ENCODE measurements at places on chromosomes 3 and 15.
A peak's percentile ranks its signal among the peaks of the same experiment; 100 is the strongest.

GRCh38 chr15:61030451-61030850 is 198.7 kb downstream of the RORA start:
- DNase-seq: no peak

DNA sequence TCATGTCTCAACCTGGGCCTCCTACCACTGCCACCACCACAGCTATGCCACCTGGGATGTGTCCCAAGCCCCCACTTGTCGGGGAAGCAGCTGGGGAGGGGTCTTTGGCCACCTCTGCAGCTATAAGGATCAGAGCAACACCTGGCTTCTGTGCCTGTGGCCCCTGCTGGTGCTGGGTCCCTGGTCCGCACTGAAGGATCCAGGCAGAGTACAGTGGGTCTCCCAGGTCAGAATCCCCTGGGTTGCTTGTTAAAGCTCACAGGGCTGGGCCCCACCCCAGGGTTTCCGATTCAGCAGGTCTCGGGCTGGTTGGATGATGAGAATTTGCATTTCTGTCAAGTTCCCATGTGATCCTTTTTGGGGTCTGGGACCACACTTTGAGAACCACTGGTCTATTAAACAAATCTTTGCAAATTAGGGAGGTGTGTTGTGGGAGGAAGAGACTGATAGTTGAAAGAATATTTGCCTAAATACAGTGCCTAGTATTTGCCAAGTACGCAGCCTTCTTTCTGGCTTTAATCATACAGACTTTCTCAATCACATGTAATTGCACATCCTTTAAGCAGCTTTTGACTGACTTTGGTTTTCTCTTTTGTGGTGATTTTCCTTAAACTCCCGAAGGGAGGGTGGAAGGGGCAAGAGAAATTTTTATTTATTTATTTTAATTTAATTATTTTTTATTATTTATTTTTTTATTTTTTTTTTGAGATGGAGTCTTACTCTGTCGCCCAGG is 127.3 kb downstream of the IGF1R start:
- DNase-seq: no peak

GRCh38 chr3:144859161-144859560 is 887.5 kb downstream of the DIPK2A start:
- DNase-seq: no peak

DNA sequence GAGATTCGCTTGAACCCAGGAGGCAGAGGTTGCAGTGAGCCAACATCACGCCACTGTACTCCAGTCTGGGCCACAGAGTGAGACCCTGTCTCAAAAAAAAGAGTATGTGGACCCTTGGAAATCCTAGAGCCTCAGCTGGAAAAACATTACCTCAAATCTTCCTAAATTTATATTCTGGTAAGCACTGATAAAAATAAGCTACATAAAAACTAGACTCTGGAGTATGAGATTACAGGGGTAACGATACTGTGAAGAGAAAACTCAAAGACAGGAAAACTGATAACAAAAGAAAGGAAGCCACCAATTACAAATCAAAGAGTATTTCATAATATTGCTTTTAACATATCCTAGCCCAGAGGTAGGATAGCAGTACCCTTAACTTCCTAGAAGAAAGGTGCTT is 30.3 kb downstream of the SETD2 start:
- no peak for DNase-seq

- DNase-seq: no peak
Observed at GRCh38 chr15:28006116-28006905, 92.8 kb downstream of the OCA2 start.

DNA sequence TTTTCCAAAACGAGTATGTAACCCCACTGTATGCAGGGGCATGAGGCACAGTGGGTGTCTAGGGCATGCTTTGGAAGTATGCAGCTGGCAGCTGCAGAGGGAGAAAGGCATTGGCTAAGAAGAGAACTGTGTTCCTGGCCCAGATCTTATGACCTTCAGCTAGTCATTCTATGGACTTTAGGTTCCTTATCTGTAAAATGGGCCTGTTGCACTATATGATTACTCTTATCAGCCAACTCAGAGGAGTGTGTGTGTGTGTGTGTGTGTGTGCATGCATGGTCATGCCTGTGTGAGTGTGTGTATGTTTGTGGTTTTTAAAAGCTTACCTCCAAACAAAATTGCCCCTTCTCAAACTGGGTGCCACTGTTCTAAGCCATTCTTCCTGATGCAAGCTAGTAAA is 27.4 kb upstream of the CHST2 start:
- no peak for DNase-seq

- peak; percentile 4 for DNase-seq
Observed at GRCh38 chr3:25397150-25397549, 30.9 kb upstream of the RARB start.

- DNase-seq: no peak
Observed at GRCh38 chr15:60318216-60318867, 79.4 kb downstream of the ANXA2 start.

GRCh38 chr15:101167411-101167752 is 84.5 kb downstream of the CHSY1 start:
- DNase-seq: peak; percentile 52

- no peak for DNase-seq
Observed at GRCh38 chr3:32961189-32961715, 9.8 kb downstream of the CCR4 start.

GRCh38 chr3:169192643-169193042 is 470.9 kb downstream of the MECOM start:
- DNase-seq: no peak

DNA sequence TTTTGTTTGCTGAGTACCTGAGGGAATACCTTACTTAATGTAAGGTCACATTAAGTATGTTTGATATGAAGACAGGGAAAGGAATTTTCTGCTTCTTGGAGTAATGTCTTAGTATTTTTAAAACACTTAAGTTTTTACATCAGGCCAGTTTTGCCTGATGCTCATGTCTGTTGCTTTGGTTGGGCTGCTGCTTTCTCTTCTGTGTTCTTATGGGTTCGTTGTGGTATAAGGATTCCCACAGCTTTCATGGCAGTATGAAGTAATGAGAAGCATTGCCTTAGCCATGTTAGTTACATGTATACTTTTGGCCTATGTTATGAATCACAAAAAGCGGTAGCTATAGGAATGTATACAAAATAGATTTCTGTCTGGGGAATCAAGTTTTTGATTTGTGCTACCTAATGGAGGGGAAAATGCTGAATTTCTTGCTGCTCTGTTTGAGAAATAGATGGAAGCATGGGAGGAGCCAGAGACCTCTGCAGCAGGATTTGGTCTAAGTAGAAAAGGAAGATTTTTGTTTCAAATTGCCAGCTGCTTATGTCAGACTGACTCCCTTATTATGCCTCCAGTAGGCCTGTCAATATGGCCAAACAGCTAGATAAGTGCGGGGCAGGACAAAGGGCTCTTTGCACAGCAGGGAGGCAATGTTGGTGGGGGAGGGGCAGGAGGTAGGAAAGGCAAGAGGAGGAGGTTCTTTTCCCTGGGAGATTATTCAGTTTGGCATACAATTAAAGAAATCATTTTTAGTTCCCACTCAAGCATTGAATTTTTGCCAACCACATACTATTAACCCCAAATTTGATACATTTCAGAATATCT is 5.2 kb downstream of the SETD5 start:
- DNase-seq: no peak

DNA sequence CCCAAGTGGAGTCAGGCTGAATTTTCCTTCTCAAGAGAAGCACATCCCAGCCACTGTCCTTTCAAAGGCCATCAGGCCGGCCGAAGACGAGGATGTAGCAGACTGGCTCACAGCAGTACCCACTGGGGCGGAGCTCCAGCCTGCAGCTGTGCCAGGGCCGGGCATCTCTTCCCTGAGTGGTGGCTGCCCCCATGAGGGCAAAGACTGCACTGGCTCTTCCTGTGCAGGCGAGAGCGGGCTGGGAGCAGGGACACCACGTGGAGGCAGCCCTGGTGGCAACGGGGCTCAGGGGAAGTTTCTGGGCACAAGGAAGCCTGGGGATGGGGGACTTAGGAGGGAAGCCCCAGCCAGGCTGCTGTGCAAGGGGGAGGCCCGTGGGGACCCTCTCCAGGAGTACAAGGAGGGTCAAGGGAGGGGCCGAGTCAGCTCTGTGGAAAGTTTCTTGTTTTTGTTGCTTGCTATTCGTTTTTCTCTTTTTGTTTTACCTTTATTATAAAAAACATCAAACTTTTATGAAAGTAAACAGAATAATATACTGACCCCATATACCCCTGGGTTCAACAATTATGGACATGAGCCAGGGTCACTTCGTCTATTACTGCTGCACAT is 66.1 kb downstream of the RPN1 start:
- DNase-seq: peak; percentile 90

DNA sequence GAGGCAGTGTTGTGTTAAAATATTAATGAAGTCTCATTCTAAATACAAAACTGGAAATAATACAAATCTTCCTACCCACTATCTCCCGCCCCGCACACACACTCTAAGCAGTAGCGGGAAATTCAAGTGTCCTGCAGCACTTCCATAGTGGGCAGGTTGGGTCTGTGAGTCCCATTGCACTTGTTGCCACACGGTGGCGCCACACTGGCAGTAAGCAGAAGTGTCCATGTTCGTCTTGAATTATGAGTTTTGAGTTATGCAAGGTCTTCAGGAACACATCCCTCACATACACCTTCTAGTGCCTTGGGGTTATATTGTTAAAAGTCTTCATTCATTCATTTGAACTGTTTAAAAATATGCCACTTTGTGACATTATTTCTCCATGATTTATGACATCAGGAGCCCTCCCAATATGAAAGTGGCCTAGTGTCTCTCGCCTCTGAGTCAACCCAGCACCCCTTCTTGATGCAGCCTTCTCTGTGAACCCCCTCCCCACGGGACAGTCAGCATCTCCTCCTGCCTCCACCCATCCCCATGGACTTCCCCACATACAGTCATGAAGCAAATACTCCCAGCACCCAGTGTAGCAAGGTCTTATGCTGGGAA is 17.6 kb upstream of the CCDC174 start:
- peak; percentile 37 for DNase-seq

GRCh38 chr15:83206526-83207008 is 1.1 kb downstream of the HDGFL3 start:
- DNase-seq: peak; percentile 9

DNA sequence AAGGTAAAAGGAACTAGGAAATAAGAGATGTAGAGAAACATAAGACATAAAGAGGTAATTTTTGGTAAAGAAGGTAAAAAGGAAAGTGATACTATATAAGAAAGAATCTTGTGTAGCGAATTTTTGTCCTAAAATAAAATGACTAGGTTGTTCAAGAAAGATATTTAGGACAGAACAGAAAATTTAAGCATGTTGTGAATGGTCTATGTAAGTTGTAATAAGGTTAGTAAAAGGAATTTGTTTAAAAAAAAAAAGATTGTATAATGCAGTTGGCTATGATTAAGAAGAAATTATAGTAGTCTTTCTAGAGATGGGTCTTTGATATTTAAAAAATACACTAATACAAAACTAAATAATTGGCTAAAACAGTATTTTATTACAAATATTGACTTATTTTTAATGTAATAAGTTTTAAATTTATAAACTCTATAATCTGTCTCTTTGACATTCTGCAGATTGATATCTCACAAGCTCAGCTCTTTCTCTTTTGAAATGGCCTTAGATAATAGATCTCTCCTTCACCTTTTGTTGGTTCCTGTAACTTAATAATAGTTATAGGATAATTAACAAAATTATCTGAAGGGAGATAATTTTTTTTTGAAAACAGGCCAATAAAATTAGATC is 3.7 kb upstream of the SLC41A3 start:
- DNase-seq: no peak

DNA sequence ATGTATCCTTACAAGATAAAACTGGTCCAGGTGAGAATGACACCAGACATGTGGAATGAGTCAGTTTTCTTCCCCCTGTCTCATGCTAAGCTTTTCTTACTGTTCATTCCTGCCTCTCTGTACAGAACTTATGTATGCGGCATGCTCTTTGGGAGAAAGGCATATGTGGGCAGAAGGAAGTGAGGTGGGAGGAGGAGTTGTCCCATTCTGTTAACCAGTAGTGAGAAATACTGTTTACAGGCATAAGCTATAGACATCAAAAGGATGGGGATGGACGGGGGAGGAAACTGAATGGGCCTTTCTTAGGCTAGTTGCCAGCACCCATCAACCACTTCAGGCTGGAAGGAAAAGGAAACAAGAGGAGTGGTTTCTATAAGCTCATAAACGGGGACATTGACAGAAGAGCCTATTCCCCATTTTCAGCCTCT is 143.6 kb upstream of the BHLHE40 start:
- no peak for DNase-seq

DNA sequence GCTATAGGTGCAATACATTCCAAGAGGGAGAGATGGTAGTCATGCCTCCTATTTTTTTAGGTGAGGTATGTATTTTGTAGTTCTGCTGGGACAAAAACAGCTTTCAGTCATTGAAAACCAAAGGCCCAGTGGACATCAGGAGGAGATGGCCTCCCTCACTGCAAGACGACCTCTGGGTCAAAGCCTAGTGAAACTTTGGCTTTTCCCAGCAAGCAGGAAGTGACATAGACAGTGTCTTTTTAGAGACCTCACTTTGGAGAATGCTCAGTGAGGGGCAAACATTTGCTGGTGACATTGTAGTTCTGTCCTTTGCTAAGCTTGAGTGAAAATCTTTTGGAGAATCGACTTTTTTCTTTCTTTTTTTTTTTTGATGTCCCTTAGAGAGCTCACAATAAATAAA is 27.3 kb downstream of the LIPC start:
- DNase-seq: no peak

DNA sequence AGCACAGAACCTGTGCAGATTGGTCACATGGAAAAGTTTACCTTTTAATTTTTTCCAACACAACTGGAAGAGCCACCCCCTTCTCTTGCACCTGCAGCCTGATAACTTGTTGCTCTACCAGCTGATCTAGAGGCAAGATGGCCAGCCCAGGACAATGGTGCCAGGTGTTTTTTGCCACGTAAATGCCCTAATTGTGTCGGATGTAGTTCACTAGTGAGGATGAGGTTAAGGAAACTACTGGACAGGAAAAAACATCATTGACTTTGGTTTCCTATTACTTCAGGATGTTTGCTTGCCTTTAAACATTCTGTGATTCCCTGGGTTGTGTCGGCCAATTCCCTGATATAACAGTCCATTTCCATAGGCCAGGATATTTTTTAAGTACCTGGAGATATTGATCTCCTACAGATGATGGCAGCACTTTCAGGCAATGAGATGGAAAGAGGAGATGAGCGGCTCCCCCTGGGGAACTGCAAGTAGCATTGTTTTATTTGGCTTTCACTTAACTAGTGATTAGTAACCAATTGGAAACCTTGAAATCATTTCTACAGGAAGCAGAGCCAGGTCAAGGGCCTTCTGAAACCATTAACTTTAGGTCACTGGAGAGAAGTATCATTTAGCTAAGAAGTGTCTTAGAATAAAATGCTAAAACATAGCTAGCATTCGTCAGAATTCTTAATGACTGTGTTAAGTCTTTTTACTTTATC is 72.5 kb downstream of the OSBPL10 start:
- peak; percentile 28 for DNase-seq

DNA sequence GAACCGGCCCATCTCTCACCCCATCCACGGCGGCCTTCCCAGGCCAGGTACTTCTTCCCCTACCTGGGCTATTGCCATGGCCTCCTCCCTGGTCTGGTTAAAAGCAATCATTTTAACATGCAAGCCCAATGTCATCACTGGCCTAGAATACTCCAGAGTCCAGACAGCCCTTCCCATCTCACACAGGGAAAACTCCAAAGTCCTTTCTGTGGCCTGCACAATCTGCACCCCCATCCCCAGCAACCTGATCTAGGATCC is 45.8 kb upstream of the SLCO2A1 start:
- DNase-seq: no peak
